ENCODE measurements at places on chromosomes 4 and X.

DNA sequence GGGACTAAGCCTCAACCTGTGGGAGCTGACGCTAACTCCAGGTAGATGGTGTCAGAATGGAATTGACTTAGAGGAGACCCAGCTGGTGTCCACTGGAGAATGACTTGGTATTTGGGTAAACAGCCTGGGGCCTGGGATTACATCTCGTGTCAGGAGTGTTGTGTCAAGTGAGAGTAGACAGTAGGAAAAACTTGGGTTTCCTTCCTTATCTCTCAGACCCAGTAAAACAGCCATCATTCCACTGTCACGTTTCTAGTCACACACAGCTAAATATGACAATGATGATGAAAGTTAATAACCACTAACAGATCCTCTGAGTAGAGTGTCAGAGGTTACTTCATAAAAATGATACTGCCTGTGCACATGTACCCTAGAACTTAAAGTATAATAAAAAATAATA lies 13.8 kb downstream of the ZNF674 start:
- no peak for DNase-seq

- no peak for DNase-seq
These were observed 2353.6 kb downstream of the PCDH7 start for GRCh38 chr4:33073811-33074210.

DNA sequence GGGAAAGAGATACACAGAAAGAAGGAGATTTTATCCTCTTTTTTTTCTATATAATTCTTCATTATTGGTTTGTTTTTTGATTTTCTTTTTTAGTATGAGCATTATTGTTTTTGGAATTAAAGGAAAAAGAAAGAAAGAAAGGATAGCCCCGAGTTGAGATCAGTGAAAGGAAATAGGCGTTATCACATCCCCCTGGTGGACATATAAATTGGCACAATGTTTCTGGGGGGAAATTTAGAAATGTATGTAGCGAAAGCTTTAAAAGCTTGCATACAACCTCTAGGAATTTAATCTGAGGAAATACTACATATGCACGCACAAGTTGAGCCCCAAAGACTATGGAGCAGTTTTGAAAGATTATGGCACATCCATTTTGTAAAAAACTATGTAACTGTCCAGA lies 226.3 kb upstream of the LDB2 start:
- no peak for DNase-seq

DNA sequence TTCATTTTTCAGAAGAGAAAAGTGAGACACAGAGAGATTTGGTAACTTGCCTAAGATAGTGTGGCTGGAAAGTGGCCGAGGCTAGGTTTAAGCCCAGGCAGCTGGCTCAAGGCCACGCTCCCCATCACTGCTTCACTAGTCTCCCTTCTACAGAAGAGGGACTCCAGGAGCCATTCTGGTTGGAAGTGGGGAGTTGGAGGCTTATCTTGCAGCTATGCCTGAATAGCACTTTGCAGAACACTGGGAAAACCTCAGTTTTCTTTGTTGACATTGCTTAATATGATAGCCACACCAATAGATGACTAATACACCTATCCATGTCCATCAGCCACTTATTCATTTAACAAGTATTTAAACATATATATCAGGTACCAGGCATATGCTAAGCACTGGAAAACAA lies 18.5 kb downstream of the LRRC66 start:
- no peak for DNase-seq

- no peak for DNase-seq
These were observed 26.4 kb downstream of the NELFA start for GRCh38 chr4:1982124-1983052.

- no peak for DNase-seq
These were observed 98.6 kb downstream of the PPP2R2C start for GRCh38 chr4:6373541-6374410.

- DNase-seq: no peak
These were observed 793.9 kb downstream of the ADGRL3 start for GRCh38 chr4:61994036-61994435.

DNA sequence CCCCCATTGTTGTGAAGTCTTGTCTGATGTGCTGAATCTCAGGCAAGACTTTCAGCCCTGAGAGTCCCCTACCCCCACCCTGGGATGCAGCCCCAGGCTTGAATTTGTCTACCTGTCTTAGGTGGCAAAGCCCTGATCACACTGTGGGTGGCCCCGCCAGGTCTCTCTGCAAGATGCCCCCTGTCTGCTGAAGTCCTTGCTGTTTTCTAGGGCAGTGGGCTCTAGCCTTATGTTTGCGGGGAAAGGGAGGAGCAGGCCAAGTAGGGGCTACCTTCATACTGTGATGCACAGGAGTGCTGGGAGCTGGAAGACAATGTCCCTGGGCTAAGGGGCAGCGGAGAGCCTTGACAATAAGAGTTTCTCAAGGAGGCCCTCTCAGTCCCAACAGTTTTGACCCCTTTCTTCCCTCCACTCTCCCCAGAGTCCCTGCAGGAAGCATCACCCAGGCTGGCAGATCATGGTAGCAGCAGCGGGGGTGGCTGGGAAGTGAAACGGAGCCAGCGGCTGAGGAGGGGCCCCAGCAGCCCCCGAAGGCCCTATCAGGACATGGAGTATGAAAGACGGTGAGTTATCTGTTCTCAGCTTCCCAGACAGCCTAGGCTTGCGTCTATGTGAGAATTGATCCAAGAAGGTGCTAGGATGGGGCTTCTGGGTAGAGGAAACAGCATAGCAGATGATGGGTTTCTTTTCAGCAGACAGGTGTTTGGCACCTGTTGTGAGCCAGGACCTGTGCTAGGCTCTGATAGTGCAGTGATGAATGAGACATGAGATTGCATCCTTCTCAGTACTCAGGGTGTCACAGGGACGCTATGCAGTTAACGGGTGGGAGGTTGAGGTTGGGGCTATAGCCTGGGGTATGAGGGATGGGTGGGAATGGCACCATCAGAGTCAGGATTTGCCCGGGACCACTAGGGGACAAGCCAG lies 2.2 kb downstream of the RBM10 start:
- no peak for DNase-seq

DNA sequence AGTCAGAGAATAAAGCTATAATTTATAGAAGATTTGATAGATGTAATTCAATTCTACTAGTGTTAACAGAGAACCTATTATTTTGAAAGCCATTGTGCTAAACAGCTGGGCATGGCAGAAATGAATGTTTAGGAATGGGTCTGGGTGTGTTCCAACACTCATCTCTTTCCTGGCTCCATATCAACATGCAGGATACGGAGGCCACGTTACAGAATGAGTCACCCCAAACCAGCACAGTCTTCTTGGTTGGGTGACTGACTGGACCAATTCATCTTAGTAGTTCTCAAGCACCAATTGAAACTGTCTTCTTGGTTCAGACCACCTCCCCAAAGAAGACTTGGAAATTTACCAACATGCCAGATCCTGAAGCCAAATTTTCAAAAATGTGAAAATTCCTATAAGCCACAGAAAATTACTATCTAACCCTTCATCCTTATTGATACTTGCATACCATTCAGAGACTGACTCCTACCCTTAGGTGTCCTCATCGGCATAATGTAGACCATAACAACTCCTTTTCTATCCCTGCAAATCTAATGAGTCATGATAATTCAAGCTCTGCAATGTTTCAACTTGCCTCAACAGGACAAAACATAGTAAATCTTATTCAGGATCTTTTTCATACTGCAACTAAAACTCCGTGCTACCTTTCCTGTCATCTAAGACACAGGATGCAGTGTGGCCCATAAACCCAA lies 52.0 kb upstream of the ATOH1 start:
- no peak for DNase-seq

- DNase-seq: no peak
These were observed 3.3 kb upstream of the ZNF518B start for GRCh38 chr4:10460313-10461047.

DNA sequence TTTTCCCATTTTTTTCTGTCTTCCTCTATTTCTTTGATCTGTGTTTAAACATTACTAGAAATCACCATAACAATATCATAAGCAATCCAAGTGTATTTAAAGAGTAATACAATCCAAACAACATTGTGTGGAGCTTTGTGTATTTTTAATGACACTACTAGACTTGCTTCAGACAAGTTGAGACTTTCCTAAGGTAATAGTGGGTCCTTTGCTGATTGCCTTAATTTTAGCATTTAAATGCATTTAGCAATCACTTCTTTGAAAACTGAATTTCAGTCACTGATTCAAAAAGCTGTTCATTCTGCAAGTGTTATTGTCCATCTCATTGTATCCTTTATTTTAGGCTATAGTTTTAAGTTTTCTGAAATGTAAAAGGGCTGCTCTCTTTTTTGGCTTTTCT lies 804.8 kb downstream of the ADGRL3 start:
- DNase-seq: no peak

DNA sequence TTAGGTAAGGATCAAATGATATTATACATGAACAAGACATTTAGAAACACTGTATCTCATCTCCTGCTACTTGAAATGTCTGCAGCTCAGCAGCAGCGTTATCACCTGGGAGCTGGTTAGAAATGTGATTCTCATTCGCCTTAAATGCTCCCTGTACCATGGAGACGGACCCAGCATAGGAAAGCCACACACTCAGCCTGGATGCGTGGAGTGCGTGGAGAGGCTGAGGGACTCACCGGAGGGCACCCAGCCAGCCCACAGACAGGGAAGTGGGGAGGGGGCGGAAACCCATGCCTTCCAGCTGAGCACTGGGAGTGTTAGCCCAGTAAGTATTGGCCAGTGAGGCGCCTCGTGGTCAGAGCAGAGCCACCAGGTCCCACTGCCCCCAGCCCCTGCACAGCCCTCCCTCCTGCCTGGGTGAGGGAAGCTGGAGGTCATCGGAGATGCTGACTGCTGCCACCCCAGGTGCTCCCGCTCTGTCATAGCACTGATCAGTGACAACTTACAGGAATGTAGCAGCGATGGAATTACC lies 15.2 kb downstream of the SUPT20HL1 start:
- no peak for DNase-seq

- DNase-seq: no peak
These were observed 93.4 kb upstream of the ENPP6 start for GRCh38 chr4:184310881-184311709.

- DNase-seq: no peak
These were observed 1.2 kb upstream of the PRPS2 start for GRCh38 chrX:12789976-12790375.

GRCh38 chr4:166197166-166197565 lies 324.1 kb downstream of the TLL1 start:
- no peak for DNase-seq

GRCh38 chr4:138110815-138111214 lies 131.3 kb downstream of the SLC7A11 start:
- no peak for DNase-seq

DNA sequence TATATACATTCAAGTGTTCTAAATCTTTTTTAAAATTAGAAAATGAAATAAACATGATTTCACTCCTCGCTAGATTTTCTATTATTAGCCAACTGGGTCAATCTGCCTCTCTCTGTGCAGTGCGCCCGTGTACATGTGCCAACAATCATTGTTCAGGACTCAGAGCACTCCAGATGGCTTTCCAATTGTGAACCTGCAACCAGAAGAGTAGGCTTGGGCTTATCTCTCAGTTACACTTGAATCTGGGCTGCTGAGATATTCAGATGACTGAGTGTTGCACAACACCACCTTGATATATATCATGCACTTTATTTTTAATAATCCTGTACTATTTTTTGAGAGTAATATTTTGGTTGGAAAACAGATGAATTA lies 184.0 kb upstream of the FSTL5 start:
- DNase-seq: peak; percentile 35

DNA sequence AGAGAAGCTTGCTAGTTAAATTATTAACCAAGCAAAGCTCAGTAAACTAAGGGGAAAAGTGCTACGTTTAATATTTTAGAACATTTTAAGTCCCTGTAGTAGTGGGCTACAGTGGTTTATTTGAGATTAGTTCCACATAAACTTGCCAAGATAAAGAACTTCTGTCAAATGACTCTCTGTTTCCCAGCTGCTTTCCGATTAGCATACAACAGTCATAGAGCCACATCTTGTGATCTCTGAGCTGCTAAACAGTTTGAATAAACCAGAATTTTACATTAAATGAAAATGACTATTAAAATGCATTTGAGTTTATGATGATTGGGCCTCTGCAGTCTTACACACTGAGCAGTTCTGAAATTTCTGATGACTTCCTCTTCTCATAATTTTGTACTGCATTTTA lies 568.5 kb downstream of the IQCM start:
- DNase-seq: no peak

DNA sequence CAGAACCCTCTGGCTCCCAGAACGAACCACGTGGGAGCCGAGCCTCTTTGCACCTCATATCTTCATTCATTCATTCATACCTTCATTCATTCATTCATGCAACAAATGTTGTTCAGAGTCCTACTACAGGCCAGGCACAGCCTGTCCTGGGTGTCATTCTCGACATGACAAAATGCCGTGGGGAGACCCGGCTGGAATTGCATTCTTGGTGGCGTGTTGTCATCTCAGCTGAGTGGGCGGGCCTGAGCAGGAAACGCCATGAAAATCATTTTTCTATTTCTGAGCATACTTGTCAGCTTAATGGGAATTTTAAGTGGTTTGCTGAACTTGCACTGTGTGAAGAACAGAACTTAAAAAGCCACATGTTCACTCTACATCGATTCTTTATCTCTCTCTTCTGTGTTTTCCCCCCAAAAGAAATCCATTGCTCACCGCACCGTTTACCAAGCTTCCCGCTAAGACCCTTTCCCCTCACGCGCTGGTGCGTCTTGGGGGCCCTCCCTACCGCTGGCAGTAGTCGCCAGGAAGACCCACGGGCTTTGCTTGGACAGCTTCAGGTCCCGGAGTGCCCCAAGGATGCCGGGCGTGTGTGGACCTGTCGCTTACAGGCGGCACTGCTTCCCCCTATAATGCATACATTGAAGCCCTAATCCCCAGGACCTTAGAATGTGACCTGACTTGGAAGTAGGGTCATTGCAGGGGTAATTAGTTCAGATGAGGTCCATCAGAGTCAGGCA lies 41.6 kb upstream of the HMX1 start:
- no peak for DNase-seq

- DNase-seq: no peak
These were observed 394.8 kb upstream of the IGFBP7 start for GRCh38 chr4:57504797-57505530.

- no peak for DNase-seq
These were observed 1093.6 kb downstream of the TECRL start for GRCh38 chr4:63315651-63316050.

DNA sequence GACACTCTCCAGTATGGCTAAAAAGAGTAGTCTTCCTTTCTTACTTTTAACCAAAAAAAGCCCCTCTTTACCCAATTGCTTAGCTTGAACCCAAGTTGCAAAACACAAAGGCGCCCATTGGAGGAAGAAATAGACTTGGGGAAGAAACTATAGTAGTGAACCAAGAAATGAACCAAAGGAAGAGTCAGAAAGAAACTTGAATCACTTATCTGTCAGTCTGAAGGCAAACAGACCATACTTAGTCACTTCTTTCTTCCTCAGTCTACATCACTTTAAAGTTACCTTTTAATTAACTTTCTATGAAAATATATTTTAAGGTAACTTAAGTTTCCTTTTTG lies 161.4 kb upstream of the GIMD1 start:
- DNase-seq: no peak

- no peak for DNase-seq
These were observed 450.5 kb upstream of the FGF16 start for GRCh38 chrX:76996641-76997040.
